ENCODE measurements at places on chromosomes 12 and 14.

GRCh38 chr14:51554953-51555352 lies 96.8 kb upstream of the FRMD6 start:
- no peak for DNase-seq

- no peak for DNase-seq
Measured at GRCh38 chr12:93714382-93714781, 37.2 kb downstream of the CRADD start.

DNA sequence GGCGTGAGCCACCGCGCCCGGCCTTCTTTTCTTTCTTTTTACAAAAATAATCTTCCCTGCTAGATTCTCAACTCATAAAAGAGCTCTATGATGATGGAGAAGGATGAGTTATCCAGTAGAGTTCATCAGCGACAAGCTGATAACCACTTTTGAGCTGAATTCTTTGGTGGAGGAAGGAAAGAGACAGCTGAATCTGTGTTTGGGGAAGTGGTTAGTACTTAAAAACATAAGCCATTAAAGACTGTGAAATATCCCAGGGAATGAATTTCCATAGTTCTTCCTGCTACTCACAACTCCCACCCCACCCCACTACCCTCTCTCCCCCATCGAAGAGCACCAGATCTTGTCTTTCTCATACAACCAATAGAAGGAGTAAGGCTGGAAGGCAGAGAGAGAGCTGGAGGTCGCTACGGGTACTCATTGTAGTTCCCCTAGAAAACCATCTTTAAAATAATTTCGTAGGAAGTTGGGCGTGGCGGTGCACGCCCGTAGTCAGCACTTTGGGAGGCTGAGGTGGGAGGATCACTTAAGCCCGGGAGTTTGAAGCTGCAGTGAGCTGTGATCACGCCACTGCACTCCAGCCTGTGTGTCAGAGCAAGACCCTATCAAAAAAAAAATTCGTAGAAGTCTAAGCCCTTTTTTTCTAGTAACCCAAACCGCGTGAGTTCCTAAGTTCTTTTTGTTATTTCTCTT lies 647 bp upstream of the ESPL1 start:
- DNase-seq: no peak

DNA sequence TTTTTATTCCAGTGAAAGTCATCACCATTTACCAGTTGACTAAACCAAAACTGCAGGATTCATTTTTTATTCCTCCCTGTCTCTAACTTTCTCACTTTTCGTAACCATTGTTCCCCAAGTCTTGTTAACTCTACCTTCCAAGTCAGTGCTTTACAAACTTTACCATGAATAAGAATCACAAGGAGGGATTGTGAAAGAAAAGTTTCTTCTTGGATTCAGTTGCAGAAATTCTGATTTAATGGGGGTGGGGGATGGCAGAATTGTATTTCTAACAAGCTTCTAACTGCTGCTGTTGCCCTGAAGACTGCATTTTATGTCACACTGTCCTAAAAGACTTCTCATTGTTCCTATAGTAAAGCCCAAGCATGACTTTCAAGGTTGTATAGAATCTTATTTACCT lies 5.0 kb upstream of the RAB21 start:
- no peak for DNase-seq

DNA sequence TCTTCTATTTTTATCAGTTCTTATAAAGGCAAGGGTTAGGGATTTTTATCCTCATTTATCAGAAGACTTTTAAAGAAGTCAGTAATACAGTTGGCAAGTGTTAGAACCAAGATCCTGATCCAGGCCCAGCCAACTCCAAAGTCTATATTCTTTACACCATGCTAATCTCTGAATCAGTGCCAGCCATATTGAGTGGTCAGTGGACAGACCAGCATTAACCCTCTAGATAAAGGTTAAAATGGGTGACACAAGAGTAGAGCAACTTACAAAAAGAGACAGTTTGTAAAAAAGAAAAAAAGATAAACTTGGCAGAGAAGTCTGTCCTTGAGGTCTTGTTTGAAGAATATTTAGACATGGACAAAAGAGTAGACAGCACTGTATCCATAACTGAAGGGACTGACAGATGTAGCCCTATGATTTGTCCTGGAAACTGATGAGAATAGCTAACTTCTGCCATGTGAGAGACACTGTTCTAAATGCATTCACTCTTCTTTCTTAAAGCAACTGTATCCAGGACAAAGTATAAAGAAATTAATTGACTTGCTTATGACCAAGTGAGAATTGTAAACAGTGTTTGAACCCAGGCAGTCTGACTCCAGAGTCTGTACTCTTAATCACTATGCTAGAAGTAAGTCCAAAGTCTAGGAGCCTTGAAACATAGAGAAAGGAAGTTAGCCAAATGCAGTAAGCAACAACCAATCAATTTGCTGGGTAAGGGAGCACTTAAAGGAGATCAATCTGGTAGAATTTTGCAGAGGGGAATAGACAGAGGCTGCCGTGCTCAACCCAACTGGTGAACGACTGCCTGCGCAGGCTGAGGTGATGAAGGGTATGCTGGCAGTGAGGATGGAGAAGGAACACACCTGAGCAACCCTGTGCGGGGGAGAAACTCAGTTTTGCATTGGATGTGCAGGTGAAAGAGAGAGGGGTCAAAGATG lies 103.7 kb downstream of the TTC6 start:
- DNase-seq: no peak
